Muscle of back (tissue), 13 donors: ENCODE measurements at places on chromosomes 13 and 19. TPM values are rescaled to one million over a fixed set of nuclear protein-coding genes. Genes with fewer than 3 reads are reported as not detected.

Gene RABAC1
- 88.5 TPM for polyA plus RNA-seq

Gene PBX4
- polyA plus RNA-seq: 1.7 TPM

Gene PLK5
- polyA plus RNA-seq: 0.14 TPM

Gene SHISA2
- polyA plus RNA-seq: 54.2 TPM

Gene NLRP7
- 0.53 TPM for polyA plus RNA-seq

Gene RNF225
- polyA plus RNA-seq: not detected

Gene ZNF99
- 0.52 TPM for polyA plus RNA-seq

Gene CEACAM4
- polyA plus RNA-seq: not detected

Gene CD70
- not detected for polyA plus RNA-seq

Gene SYNGR4
- not detected for polyA plus RNA-seq

Gene OR7A5
- polyA plus RNA-seq: 0.09 TPM

Gene CEACAM6
- 0.33 TPM for polyA plus RNA-seq

Gene ZNF264
- 13.0 TPM for polyA plus RNA-seq

Gene LCP1
- polyA plus RNA-seq: 7.7 TPM

Gene PNMA8B
- 2.1 TPM for polyA plus RNA-seq

Gene ZNF528
- 12.1 TPM for polyA plus RNA-seq

Gene WDR18
- polyA plus RNA-seq: 24.7 TPM

Gene PRSS57
- polyA plus RNA-seq: not detected

Gene TSSK6
- 0.62 TPM for polyA plus RNA-seq

Gene ZNF723
- polyA plus RNA-seq: not detected

Gene GPR4
- polyA plus RNA-seq: 1.4 TPM

GRCh38 chr13:29050719-29051118 lies 230.6 kb downstream of the MTUS2 start:
- no peak for DNase-seq

DNA sequence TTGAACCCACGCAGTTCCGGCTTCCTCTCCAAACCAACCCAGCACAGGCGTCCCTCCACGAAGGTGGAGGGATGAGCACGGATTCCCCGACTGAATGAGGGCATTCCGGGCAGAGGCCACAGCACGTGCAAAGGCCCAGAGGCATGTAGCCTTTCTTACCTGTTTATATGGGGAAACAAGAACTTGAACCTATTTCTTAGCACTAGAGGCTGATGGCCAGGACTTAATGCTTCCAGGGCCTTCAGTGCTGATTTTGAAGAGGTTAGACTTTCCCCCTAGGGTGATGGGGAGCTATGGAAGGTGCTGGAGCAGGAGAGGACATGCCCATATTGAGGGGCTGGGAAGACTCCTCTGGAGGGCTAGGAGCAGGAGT lies 2.0 kb downstream of the MAST3 start:
- DNase-seq: no peak

GRCh38 chr19:4363571-4364304 lies 20.4 kb downstream of the MPND start:
- no peak for DNase-seq

DNA sequence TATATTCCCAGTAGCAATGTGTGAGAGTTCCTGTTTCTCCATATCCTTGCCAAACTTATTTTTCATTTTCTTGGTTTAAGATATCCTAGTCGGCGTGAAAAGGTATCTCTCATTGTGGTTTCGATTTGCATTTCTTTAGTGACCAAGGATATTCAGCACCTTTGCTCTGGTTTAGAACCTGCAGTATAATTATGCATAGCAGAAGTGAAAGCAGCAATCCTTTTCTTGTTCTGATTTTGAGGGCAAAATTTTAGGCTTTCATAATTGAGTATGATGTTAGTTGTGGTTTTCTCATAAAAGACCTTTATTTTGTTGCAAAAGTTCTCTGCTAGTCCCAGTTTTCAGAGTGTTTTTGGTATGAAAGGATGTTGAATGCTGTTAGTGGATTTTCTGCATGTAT lies 491.0 kb downstream of the FGF9 start:
- no peak for DNase-seq

- no peak for DNase-seq
Observed at GRCh38 chr19:51637362-51637978, 7.3 kb upstream of the SIGLEC5 start.

- DNase-seq: no peak
Observed at GRCh38 chr13:47046706-47047105, 149.9 kb upstream of the HTR2A start.

DNA sequence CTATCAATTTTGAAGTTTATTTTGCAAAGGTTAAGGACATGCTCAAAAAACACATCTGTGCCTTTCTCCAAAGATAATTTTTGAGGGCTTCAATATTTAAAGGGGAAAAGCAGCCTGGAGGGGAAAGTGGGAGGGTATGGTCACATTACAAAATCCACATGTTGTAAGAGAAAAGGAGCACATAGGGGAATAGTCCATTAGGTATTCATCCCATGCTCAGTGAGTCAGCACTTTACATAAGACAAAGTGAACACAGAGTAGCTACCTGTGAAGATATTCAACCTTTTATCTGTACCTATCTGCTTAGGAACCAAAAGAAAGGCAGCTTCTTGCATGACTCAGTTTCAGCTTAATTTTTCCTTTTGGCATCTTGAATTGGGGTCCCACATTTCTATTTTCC lies 932.0 kb downstream of the SLITRK6 start:
- DNase-seq: no peak

DNA sequence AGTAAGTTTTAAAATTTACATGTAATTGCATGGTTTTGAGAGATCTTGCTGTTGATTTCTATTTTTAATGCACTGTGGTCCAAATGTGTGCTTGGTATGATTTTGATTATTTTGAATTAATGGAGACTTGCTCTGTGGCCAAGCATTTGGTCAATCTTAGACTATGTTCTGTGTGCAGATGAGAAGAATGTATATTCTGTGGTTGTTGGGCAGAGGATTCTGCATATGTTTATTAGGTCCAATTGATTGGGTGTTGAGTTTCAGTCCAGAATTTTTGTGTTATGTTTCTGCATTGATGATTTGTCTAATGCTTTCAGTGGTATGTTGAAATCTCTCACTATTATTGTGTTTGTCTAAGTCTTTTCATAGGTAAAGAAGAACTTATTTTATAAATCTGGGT lies 82.3 kb downstream of the TDRD3 start:
- no peak for DNase-seq

DNA sequence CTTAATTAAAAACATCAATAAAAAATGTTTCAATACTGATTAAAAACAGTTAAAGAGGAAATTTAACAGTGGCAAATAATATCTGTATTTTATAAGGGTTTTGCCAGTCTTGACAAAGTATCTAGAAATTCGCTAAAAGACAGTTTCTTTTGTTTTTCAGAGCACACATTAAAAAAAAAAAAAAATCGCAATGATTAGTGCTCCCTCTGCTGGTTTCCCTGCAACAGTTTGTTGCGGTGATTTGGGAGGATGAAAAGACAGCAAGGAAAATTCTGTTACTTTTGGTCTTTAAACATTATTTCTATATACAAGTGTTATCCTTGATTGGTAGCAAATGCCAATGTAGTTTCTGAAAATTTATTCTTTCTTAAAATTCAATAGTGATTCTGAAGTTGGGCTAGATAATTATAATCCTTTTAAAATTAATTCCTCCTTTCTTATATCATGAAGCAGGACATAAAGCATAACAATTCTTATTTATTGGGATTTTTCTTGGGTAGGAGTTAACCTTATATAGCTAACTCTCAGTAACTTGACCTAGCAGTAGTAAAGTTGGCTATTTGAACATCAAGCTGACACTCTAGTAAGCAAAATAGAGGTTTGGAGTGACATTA lies 23.1 kb upstream of the SPRY2 start:
- DNase-seq: peak; percentile 62

GRCh38 chr13:25587326-25587980 lies 215.7 kb downstream of the ATP8A2 start:
- DNase-seq: no peak

GRCh38 chr19:8580710-8581281 lies 3.6 kb upstream of the MYO1F start:
- peak; percentile 72 for DNase-seq

- DNase-seq: no peak
Observed at GRCh38 chr13:106594980-106595379, 27.0 kb upstream of the ARGLU1 start.

- DNase-seq: no peak
Observed at GRCh38 chr13:103358255-103358932, 292.2 kb upstream of the SLC10A2 start.

GRCh38 chr13:113162783-113163685 lies 4.6 kb downstream of the PROZ start:
- peak; percentile 16 for DNase-seq

- DNase-seq: peak; percentile 76
Observed at GRCh38 chr19:4636151-4636717, 3.1 kb upstream of the TNFAIP8L1 start.

DNA sequence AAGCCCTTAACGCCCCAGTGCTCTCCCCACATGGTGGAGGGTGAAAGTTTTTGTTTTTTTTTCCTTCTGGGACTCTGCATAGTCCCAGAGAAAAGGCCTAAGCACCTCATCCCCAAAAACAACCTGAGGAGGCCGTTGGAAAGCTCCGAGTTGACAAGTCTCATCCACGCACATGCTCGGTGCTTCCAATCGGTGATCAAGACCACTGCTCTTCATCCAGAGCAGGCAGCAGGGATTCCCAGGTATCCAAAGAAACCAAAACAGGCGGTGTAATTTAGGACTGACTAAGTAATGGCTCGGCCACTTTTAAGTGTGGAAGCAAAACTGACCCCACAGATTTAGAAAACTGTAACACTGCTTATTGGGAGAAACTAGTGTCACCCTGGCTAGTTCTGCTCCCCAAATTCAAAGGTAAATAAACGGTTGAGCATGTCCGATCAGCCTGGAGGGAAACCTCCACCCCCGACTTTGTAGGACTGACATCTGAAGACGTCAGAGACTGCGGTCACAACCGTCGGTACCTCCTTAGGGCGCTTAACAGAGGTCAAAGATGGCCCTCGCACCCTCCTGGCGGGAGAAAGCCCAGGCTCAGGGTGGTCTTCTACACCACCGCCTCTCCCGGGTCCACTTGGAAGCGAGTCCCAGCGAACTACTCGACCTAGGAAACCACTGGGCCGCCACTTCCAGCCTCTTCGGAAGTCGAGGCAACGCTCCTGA lies 997 bp upstream of the ZNF446 start:
- DNase-seq: no peak

DNA sequence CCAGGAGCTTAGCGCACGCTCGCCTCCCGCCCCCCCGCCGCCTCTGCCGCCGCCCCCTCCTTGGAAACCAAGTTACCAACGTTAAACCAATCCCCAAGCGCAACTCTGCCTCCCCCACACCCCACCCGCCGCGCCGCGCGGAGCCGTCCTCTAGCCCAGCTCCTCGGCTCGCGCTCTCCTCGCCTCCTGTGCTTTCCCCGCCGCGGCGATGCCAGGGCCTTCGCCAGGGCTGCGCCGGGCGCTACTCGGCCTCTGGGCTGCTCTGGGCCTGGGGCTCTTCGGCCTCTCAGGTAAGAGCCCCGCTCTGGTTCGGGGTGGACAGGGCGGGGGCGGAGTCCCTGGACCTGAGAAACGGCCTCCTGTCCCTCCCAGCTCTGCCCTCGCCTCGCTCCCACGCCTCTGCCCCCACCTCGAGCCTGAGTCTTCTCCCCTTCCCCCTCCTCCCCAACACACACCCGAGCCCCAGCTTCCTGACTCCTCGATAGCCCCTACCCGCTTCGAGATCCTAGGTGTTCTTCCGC lies at the start of gene ICAM5:
ICAM5 (plus strand) TSS at position 117 of the 521 bp plus-strand sequence; CDS start at position 209, 92 bp downstream.
- DNase-seq: no peak

GRCh38 chr19:39833160-39833463 lies 850 bp downstream of the DYRK1B start:
- DNase-seq: no peak

DNA sequence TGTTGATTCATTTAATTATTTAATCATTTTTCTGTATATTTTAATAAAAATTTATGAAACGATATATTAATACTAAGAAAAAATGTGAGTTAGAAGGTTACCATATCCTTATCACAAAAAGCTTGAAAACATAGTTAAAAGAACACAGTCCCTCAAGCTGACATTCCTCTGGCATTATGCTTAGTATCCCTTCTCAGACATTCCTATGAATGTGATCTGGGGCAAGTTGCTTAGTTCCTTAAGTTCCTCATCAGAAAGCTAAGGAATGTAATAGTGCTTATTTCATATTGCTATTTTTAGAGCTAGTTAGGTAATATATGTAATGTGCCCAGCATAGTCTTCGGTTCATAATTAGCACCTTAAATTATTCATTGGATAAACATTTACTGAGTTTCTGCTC lies 122.8 kb downstream of the MTUS2 start:
- no peak for DNase-seq

DNA sequence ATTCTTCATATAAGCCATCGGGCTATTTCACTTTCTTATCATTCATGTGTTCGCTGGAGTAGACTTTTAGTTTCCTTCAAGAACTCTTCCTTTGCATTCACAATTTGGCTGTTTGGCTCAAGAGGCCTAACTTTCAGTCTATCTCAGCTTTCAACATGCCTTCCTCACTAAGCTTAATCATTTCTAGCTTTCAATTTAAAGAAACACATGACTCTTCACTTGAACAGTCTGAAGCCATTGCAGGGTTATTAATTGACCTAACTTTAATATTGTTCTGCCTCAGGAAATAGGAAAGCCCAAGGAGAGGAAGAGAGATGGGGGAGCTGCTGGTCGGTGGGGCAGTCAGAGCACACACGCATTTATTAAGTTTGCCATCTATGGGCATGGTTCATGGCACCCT lies 158.1 kb downstream of the SUCLA2 start:
- no peak for DNase-seq

GRCh38 chr13:76632401-76633044 lies 253.7 kb downstream of the KCTD12 start:
- DNase-seq: no peak

- peak; percentile 77 for DNase-seq
Observed at GRCh38 chr19:47274891-47275761, 441 bp downstream of the INAFM1 start.

- DNase-seq: no peak
Observed at GRCh38 chr19:34556488-34556887, 74.9 kb downstream of the WTIP start.

DNA sequence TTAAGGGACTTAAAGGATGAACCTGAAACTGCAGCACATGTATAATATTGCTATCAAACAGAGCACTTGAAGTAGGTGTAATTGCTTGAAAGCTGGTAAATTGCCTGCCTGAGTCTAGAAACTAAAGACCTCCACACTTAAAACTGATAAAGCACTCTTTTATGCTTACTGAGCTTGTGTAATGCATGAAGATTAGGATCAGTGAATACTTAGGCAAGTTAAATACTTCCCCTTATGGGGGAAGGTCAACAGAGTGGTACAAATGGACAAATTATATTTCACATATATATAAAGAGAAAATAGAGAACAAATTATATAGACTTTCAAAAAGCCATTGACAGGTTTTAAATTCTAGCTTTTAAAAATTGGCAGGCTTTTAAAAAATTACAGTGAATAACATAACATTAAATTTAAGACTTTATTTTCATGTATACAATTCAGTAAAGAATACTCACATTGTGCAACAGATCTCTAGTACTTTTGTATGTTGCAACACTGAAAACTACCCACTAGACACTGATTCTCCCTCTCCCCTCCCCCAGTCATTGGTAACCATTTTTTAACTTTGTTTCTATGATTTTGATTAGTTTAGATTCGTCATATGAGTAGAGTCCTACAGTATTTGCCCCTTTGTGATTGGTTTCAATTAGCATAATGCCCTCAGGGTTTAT lies 23.9 kb downstream of the PIBF1 start:
- DNase-seq: no peak
